RWPE1 (cell line): ENCODE measurements at places on chromosomes 12 and 14.

DNA sequence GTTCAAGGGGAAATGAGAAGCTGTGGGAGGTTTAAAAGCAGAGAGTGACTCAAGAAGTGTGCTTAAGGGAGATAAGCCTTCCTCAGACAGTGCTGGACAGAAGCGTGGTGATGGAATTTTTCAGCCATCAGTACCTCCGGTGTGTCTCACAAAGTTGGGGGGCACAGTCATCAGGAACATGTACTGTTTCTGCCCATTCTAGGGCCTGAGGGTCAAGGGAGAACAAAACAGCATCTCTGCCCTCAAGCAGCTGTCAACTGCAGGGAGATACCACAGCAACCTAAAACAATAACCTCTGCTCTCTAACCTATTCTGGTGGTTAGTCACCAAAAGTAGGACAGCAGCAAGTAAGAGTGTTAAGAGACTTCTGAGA, 2.0 kb upstream of the STON2 start:
- no peak for DNase-seq

GRCh38 chr12:1505576-1505975, 88.8 kb downstream of the FBXL14 start:
- no peak for DNase-seq

GRCh38 chr14:72759670-72760069, 134.2 kb downstream of the DPF3 start:
- DNase-seq, result no peak

- DNase-seq, result no peak
Observed at GRCh38 chr14:55762595-55763232, 182.7 kb downstream of the KTN1 start.
